ENCODE measurements at places on chromosomes 6 and 20.

GRCh38 chr20:46814366-46815232 lies 80.0 kb upstream of the EYA2 start:
- DNase-seq, result no peak

- DNase-seq, result no peak
Observed at GRCh38 chr6:32472781-32473375, 33.2 kb downstream of the HLA-DRA start.

GRCh38 chr6:105786449-105786848 lies 299.7 kb upstream of the PRDM1 start:
- DNase-seq, result no peak

DNA sequence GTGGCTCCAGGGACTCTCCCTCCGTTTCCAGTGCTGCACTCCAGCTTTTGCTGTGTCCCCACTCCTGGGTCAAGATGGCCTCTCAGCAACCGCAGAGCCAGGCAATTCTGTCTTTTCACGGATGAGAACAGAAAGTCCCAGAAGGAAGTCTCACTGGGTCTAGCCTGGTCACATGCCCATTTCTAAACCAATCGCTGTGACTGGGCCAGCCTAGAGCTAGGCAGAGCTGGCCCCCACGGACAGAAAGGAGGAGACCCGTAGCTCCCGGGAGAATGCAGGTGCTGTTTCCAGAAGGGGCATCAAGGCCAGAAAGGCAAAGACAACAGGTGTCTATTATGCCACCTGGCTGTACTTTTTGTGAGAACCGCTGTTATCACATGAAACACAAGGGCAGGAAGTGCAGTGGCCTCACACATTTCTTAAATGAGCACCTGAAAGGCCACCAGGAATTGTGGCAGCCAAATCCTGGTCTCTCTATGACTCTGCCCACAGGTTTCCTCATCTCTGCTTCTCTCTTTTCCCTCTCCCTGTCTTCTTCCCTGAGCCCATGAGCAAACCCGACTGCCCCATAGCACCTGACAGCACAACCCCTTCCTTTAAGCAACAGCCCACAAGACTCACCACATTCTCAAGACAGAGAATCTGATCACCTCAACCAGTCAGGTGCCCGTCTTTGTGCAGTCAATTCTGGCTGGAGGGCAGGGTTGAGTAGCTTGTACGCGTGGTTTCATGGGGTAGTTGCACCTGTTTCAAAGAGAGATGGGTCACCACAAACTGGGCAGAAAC lies 37.1 kb upstream of the B4GALT5 start:
- DNase-seq, result no peak

DNA sequence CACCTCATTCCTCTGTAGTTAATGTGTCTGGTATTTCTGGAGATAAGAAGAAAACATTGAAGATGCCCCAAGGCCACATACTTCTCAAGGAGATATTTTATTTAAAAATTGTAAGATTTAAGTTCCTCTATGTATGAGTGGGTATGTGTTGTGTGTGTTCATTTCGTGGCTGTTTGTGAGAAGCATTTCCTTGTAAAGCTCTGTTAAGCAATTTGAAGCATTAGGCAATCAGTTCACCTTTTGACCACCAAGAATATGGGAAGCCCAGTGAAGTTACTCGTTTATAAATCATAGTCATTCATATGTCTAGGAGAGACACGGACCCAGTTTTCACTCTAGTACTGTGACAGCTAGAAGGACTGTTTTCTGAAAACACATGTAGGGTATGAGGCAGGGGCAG lies 717.6 kb upstream of the MAP3K7 start:
- DNase-seq, result no peak

- no peak for DNase-seq
Observed at GRCh38 chr6:148831064-148831463, 84.2 kb downstream of the UST start.

GRCh38 chr6:23097566-23097965 lies 528.2 kb downstream of the HDGFL1 start:
- no peak for DNase-seq

GRCh38 chr6:140382355-140382754 lies 1007.9 kb upstream of the CITED2 start:
- DNase-seq, result no peak

- no peak for DNase-seq
Observed at GRCh38 chr20:48983423-48984400, 62.2 kb downstream of the ARFGEF2 start.

- no peak for DNase-seq
Observed at GRCh38 chr6:10441004-10441654, 26.3 kb upstream of the TFAP2A start.

DNA sequence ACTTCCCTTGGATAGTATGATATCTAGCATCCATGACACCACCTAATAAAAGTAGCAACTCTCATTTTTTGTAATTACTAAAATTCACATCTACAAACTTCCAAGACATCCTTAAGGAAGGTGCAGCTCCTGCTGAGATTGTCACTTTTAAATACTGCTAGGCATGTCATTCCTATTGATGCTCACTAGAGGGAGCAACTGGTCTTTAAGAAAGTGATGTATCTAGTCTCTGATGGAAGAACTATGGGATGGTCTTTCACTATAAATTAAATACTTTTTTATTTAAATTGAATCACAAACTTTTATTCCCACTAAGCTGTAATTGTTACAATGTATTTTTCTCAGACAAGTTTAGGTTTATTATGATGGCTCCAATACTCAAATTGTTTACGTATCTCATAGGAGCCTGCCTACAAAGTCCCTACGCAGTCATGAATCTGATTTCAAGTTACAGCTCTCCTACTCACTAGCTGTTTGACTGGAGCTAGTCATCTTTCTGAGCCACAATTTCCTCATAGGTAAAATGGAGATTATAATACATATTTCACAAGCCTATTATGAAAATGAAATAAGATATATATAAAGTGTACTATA lies 8.1 kb upstream of the TSPYL1 start:
- DNase-seq, result no peak

DNA sequence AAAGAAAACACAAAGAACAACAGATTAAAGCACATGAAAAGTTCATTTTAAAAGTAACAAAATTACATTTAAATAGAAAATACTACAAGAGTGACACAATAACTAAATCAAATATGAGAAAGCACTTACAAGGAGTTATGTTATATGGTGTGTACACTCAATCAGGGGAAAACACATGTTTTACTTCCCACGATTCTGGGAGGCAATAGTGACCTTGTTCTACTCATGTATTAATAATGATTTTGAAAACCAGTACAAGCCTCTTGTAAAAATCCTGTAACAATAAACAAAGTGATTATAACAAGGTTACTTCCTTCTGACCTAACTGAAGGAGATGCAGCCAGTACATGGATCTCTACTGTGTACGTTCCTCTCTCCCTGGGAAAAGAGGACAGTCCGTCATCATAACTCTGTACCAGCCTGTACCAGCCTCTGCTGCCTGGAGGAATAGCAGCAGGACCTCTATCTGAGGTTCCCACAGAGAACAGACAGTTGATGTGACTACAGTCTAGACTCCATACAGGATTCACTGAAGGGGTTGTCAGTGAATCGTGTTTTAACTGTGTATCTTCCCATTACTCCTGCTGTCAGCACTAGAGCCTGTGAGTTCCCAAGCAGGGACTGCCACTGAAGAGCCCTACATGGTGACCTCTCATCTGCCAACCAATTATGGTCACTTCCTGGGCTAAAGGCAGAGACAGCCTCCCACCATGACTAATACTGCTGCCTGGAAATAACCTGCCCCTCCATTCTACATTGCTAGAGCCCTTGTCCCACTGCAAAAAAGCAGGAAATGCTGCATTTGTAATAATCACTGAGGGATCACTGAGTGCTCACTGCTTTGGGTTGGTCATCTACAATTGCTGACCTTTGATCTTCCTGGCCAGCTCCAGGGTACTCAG lies 149.7 kb downstream of the KIF16B start:
- no peak for DNase-seq

GRCh38 chr20:43415661-43416430 lies 41.9 kb upstream of the SRSF6 start:
- no peak for DNase-seq

GRCh38 chr6:158244373-158244772 lies 67.9 kb upstream of the TULP4 start:
- DNase-seq, result no peak

- peak; percentile 62 for DNase-seq
Observed at GRCh38 chr20:62602550-62602949, 39.8 kb upstream of the SLCO4A1 start.

DNA sequence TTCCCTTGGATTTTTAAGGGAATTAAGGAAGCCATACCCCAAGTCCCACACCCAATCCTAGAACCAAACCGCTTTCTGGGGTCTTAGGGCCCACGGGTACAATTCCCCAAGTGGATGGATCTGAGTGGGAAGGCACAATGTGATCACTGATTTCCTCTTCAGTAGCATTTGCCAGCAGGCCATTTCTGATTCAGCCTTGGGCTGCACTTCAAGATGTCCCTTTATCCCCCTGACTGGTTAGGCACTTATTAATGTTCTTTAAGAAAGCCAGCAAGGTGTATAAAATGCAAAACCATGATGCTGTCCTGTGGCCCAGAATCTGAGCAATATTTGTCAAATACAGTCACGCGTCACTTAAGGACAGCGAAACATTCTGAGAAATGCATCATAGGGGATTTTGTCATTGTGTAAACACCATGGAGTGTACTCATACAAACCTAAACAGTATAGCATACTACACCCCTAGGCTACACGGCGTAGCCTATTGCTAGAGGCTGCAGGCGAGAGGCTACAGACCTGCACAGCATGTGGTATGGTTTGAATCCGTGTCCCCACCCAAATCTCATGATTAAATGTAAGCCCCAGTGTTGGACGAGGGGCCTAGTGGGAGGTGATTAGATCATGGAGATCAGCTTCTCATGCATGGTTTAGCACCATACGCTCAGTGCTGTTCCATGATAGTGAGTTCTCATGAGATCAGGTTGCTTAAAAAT lies 234.2 kb downstream of the NRN1 start:
- DNase-seq, result no peak

- no peak for DNase-seq
Observed at GRCh38 chr6:168582571-168582981, 141.6 kb downstream of the SMOC2 start.

- no peak for DNase-seq
Observed at GRCh38 chr6:1695546-1696462, 86.1 kb downstream of the FOXC1 start.

GRCh38 chr6:38997128-38997761 lies 51.3 kb upstream of the GLP1R start:
- peak; percentile 59 for DNase-seq

DNA sequence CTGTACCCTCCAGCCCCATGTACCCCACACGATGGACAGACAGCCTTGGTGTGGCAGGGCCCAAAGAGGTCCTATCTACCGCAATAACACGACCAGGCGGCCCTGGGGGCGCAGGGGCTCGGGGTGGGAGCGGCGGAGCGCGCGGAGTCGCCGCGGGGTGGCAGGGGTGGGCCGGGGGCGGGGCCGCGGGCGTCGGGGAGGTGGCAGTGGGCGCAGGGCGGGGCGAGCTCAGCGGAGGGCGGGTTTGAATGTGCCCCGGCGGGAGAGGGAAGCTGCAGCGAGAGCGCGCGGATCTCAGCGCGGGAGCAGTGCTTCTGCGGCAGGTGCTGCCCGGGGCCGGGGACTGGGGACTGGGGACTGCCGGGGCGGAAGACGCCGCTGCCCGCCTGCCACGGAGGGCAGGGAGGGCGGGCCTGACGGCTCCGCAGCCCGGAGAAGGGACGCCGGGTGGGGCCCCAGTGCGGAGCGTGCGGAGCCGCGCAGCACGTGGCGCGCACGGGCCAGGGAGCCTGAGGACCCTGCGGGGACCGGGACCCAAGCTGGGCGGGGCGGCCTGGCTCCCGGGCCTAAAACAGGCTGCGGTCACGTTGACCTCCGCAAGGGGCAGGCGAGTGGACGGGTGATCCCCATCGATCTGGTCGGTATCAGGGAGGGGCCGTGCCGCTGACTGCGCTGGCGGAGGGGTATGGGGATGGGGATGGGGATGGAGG lies at the start of gene SLC29A1:
Gene SLC29A1, plus strand, starts transcription at position 277 of the 710 bp plus-strand sequence. CDS start 3,719 bp downstream, outside the sequence.
- peak; percentile 70 for DNase-seq

GRCh38 chr6:17038316-17038715 lies 63.5 kb upstream of the STMND1 start:
- DNase-seq, result no peak

- DNase-seq, result no peak
Observed at GRCh38 chr6:21733311-21733710, 139.8 kb downstream of the SOX4 start.

DNA sequence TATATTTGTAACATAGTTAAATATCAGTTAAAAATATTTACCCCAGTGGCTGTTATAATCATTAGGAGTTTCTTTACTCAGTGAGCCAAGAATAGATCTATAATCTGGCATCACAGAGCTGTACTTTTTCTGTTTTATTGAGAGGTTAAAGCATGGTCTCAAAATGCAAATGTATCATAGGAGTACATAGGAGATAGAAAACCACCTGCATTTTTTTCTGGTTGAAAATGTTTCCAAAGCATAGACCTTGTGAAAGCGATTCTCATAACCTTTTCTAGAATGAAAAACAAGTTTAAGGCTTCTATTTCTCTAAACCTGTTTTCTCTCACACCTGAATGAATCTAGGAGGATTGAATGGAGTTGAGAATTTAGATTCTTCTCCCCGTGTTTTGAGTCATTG lies 14.4 kb downstream of the KCNQ5 start:
- DNase-seq, result no peak

GRCh38 chr20:34546751-34547181 lies 11.8 kb upstream of the MAP1LC3A start:
- DNase-seq, result no peak

DNA sequence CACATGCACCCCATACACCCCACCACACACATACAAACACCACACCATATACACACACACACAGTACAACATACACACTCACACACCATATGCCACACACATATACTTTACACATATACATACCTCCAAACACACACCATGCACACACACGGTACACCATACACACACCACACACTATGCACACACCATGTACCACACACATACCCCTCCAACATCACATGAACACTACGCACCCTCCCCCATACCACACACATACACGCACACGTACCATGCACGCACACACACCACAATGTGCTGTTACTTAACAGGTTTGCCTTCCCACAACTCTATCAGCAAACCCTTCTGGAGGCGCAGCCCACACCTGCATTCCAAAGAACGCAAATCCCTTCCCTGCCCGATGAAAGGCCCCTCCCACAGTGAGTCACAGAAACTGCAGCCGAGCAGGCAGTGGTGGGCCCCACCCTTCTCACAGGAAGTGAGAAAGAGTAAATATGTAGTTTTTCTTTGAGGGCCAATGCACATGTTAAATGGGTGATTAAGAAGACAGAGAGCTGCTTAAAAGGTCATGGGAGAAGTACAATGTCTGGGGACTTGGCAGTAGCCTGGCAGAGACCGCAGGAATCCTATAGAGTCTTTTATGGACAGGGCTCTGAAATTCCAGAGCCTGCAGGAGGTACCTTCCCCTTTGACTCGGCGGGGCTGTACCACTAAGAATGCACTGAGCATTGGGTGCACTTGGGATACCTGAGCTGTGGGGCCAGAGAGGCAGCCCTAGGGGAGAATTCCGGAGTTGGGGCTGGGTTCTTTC lies 34.1 kb upstream of the EZR start:
- DNase-seq, result peak; percentile 85

- DNase-seq, result no peak
Observed at GRCh38 chr20:38084425-38084951, 50.9 kb downstream of the RPRD1B start.

DNA sequence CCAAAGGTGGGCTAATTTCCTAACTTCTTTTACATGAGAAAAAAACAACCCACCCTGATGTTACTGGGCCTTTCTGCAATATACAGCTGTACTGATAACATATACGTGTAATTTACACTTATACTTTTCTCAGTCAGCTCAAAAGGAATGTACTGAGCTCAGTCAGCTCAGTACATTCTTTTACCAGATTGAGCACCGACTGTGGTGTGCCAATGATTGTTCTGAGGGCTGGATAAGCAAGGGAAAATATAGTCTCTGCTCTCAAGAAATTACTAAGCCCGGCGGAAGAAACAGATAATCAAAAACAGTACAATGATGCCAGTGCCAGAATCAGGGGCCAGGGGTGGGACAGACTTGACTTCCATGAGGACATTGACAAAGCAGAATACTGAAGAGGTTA lies 10.0 kb upstream of the BLOC1S5 start:
- no peak for DNase-seq
